ENCODE measurements at places on chromosomes 5 and 9.
A peak's percentile ranks its signal among the peaks of the same experiment; 100 is the strongest.

GRCh38 chr9:127754099-127755060 lies 19.3 kb upstream of the TOR2A start:
- DNase-seq, result no peak

- DNase-seq, result no peak
These were observed 61.4 kb upstream of the RANBP3L start for GRCh38 chr5:36363101-36363500.

- no peak for DNase-seq
These were observed 35.1 kb downstream of the NDUFS6 start for GRCh38 chr5:1836176-1836890.

DNA sequence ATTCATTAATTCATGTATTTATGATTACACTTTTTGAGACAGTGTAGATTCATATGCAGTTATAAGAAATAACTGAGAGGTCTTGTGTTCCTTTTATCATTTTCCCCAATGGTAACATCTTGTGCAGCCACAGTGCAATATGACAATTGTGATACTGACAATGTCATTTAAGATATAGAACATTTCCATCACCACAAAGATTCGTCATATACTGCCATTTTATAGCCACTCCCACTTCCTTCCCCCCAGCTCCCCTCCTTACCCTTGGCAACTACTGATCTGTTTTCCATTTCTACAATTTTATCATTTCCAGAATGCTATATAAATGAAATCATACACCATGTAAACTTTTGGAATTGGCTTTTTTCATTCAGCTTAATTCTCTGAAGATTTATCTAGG lies 53.8 kb downstream of the NR2F1 start:
- no peak for DNase-seq

- no peak for DNase-seq
These were observed 26.0 kb downstream of the BASP1 start for GRCh38 chr5:17243287-17244063.

- no peak for DNase-seq
These were observed 495.2 kb downstream of the GADD45G start for GRCh38 chr9:90100014-90100413.

GRCh38 chr5:61820836-61821235 lies 485.2 kb upstream of the KIF2A start:
- DNase-seq, result no peak

- DNase-seq, result no peak
These were observed 19.2 kb downstream of the PRRC1 start for GRCh38 chr5:127536687-127537086.

- DNase-seq, result peak; percentile 5
These were observed 75.1 kb downstream of the MRPS27 start for GRCh38 chr5:72244862-72245371.

DNA sequence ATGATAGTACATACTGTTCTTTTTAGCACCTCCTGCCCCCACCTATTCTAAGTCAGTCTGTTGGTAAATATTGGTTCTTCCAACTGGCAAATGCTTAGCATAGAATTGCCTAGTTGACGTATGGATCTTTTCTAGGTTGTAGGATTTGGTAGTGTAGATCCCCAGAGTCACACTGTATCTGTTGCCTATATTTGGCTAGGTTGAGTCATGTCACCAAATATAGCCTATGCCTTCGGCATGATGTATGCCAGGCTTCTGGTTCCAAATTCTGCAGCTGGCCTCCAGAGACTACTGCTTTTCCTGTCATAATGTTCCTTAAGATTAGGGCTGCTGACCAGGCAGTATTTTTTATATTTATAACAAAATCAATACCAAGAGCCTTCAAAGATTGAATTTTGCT lies 38.2 kb downstream of the CPEB4 start:
- no peak for DNase-seq

- no peak for DNase-seq
These were observed 218.8 kb downstream of the TMEM167A start for GRCh38 chr5:82858151-82859025.

DNA sequence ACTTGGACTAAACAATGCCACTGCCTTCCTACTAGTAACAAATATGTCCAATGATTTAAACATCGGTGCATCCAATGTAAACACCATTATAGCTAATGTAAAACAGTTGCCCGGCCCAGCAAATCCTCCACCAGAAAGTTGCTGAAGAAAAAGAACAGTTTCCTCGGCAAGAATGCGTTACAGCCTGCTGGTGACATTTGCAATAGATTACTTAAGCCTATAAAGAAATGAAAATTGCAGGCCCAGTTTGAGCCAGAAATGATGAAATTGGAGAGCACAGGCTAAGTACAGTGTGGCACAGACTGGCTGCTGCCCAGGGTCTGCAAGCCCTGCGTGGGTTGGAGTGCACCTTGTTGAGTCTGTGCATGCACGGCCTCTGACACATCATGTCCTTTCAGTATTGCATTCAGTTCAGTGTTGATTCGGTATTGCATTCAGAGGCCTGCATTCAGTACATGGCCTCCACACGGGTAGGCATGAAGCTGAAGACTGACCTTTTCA lies 406.0 kb upstream of the KLF4 start:
- no peak for DNase-seq

DNA sequence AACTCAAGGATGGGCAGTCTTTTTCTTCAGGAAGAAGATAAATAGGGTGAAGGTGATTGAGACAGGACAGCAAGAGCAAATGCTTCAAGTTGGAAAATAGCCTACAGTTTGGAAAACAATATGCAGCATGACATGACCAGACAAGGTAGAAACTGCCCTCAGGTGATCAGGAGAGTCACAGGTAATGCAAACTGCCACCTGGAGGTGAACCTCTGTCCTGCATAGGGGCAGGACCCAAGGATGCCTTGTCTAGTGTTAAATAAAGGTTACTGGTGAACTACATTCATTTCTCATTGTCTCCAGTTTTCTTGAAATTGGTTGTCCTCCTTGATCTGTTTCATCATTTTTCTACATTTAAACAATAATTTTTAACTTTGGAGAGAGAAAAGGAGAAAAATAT lies 232.1 kb downstream of the SEMA5A start:
- no peak for DNase-seq

- no peak for DNase-seq
These were observed 52.7 kb downstream of the ALG2 start for GRCh38 chr9:99169086-99169485.

DNA sequence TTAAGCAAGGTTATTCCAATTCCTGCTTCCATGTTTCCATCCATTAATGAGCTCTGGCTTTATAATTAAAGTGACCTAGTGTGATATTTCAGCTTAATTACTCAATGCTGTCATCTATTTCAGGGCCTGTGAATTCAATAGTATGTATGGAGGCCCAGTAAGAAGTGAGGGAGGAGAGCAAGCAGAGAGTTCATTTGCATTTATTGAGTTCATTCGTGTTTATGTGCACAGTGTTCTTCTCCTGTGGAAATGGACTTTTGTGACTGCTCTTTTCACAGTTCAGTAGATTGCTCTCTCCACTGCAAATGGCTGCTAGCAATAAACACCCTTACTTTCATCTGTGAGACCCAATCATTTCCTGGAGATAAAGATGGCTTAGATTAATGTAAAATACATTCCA lies 130.9 kb downstream of the CEMIP2 start:
- DNase-seq, result no peak

GRCh38 chr5:74641735-74642542 lies 1.4 kb upstream of the ENC1 start:
- peak; percentile 27 for DNase-seq

DNA sequence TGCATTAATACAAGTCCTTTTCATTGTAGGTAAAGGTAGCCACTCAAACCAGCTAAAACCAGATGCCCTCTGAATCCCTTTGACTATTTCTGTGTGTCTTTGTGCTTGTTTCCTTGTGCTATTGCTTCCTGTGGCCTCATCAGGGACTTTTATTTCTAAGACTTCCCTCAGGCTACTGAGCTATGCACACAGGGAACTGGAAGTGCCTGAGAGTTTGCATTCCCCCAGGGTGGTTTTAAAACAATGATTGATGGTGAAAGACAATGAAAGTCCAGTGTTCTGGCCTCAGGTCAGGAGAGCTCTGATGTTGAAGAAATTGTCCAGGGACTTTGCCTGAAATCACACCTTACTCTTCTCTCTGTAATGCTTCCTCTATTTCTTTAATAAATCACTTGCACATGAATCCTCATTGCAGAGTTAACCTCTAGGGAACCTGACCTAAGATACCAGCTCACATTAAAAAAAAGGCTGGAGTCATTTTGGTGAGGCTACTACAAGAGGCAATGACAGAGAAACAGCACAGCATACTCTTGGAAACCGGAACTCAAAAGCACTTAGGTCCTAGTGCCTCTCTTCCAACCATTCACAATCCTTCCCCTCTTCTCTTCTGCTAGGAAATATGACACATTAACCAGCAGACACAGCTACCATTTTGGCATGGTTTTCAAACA lies 158.1 kb upstream of the NREP start:
- DNase-seq, result no peak

DNA sequence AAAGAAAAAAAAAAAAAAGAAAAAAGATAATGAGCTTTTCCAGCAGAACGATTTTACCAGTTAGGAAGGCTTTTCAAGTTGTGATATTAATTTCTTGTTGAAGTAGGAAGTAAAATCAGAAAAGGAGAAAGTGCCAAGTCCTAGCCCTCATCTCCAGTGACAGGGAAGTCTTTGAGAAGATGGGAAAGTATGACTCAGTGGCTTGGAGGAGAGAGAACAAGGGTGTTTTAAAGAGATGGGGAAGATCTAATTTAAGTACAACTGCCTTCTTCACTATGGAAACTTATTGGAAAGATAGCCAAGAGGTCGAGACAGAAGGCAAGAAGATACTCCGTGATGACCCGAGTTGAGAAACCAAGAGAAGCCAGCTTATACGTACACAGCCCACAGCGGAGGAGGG lies 22.6 kb downstream of the FGF1 start:
- no peak for DNase-seq

DNA sequence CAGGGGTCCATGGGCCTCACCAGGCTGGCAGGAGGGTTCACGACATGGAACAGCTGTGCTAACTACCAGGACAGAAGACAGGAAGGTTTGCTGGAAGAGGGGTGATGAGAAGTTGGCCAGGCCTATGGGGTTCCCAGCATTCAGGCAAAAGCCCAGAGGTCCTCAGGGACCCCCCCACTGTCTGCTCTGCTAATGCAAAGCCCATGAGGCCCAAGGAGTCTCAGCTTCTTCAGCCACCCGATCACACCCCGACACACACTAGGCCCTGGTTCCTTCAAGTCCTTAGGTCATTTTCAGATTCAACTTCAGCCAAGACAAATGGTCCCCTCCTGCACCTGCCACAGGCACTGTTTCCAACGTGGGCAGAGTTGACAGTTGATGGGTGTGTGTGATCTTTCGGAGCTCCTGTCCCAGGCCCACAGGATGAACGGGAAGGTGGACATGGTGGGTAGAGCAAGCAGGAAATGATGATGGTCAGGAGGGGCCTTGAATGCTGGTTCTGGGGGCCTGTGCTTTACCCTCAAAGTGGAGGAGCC lies 20.4 kb downstream of the ADAMTS2 start:
- DNase-seq, result no peak

- DNase-seq, result no peak
These were observed 308.6 kb upstream of the RPS23 start for GRCh38 chr5:82586661-82587310.

GRCh38 chr5:61910771-61911170 lies 395.2 kb upstream of the KIF2A start:
- DNase-seq, result no peak

DNA sequence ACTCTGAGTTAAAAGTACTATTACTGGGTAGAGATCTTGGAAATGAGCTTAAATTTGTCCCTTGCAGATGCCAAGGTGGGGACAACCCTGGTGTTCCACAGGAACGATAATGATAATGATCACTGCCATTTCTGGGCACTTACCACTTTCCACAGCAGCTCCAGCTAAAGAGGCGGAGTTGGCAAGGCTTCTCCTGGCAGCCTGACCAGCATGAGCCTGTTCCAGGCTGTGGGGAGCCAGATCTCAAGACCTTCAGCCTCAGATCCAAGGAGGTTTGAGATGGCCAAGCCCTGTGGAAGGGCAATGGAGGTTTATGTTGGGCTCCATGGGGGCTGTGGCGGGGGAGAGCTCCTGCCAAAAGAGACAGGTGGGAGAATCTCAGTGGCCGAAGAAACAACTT lies 244.9 kb upstream of the MVB12B start:
- DNase-seq, result no peak

DNA sequence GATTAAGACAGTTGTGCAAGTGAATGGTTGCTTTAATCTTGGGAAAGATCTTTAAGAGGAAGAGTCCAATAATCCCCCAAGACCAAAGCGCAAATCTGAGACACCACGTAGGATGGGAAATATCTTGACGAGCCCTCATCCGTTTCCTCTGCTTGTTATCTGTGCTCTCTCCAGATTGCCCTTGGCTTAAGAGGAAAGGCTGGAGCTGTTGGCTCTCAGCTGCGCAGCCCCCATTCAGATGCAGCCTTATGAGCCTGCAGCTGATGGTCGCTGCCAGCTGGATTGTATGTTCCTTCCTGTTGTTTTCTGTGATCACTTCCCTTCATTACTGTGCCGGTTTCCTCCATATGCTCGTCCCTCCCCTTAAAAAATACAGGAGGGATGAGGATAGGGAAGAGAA lies 47.7 kb downstream of the PWWP2A start:
- DNase-seq, result no peak

GRCh38 chr5:1312993-1313833 lies 18.3 kb upstream of the TERT start:
- DNase-seq, result peak; percentile 40

DNA sequence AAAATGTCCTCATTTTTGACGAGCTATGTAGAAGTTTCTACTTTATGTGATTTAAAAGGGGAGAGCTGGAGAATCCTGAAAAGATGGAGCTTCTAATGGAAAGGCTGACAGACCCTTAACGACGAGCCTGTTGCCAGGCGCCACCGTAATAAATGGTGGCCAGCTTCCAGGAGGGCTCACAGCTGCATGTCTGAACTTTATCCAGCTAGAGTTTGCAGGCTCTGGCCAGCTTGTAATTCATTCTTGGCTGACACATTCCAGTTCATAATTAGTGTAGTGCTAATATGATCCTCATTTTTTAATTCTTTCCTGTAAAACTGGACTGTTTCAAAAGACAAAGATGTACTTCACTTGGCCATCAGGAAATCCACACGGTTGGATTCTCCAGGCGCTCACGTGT lies 246.7 kb downstream of the GAS1 start:
- DNase-seq, result no peak

- no peak for DNase-seq
These were observed 248.5 kb upstream of the IRX4 start for GRCh38 chr5:2131196-2131595.

DNA sequence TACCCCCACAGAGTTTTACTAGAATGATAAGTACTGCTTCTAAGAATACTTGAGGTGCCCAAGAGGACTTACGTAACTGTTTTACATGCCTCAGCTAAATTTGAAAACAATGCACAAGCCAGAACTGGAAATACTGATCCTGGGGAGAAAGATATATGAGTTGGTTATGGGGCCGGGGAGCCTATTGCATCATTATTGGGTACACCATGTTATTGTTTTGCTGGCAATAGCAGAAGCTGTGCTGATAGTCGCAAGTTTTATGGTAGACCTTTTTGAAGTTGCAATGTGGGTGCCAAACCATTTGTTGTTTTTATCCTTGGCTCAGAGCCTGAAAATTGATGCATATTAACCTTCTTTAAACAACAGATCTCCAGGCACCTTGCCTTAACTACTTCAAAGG lies 108.4 kb upstream of the DHFR start:
- no peak for DNase-seq

All from activated CD4-positive, alpha-beta T cell treated with anti-CD3 and anti-CD28 coated beads for 48 hours (primary cell).